ENCODE measurements at places on chromosomes 4 and X.

DNA sequence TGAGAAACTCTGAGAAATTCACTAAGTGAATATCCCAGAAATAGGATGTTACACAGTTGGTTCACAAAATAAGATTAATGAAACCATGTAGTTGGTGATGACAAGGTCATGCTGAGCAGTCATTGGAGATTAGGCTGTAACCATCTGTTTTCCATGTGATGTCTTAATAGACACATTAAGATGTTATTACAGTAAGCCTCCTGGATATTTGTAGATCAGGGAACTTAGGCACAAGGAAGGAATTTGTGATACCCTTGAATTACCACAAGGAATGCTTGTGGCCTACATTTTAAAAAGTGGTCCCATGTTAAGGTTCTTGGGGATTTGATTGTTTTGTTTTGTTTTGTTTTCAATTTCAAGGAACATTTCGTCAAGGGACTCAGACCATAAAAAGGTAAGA is 185.6 kb upstream of the BANK1 start:
- no peak for DNase-seq

DNA sequence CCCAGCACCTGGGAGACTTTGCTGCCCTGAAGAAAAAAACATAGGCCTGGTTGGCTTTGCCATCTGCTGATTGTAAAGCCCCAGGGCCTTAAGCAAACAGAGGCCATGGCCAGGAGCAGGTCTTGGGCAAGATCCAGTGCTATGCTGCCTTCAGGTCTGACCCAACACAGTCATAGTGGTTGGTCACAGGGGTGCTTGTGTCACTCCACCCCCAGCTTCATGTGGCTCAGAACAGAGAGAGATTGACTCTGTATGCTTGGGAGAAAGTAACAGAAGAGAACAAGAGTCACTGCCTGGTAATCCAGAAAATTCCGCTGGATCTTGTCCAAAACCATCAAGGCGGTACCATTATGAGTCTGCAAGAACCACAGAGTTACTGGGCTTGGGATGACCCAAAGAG is 24.4 kb upstream of the SMARCA5 start:
- DNase-seq: no peak

DNA sequence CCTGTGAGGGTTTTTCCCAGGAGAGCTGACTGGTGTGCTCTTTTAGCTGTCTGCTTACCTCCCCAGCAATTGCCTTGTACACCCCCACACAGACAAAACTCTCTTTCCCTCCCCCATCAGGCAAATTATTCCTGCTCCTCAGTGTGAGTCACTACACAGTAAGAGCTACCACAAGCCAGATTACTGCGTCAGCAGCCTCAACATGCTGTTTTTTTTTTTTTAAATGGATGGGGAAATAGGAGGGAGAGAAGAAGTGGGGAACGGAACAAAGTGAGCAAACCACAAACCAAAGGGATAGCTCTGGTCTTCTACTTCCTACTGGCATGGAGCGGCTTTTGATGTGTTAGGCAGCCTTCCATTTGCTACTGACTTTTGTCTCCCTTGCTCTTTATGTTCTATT is 107.5 kb upstream of the ACSL4 start:
- DNase-seq: no peak

- no peak for DNase-seq
Observed at GRCh38 chr4:110108422-110108821, 90.0 kb downstream of the ELOVL6 start.

- DNase-seq: no peak
Observed at GRCh38 chrX:68697465-68698125, 50.1 kb downstream of the STARD8 start.

DNA sequence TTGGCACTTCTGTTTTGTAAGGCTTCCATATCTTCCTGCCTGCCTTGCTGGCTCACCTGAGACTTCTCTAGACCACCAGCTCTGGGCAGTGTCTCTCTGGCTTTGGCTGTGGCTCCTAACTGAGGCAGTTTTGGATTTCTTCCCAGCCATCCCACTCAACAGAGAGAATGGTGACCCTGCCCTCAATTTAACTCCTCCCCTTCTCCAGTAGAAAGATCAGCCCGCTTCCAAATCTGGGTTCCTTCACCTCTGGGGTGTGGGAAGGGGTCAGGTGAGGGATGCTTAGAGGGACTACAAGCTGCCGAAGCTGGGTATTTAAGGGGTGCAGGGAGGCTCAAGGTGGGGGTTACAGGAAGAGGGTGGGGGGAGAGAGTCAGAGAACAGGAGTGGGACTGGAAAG is 23.7 kb downstream of the NAP1L5 start:
- no peak for DNase-seq

DNA sequence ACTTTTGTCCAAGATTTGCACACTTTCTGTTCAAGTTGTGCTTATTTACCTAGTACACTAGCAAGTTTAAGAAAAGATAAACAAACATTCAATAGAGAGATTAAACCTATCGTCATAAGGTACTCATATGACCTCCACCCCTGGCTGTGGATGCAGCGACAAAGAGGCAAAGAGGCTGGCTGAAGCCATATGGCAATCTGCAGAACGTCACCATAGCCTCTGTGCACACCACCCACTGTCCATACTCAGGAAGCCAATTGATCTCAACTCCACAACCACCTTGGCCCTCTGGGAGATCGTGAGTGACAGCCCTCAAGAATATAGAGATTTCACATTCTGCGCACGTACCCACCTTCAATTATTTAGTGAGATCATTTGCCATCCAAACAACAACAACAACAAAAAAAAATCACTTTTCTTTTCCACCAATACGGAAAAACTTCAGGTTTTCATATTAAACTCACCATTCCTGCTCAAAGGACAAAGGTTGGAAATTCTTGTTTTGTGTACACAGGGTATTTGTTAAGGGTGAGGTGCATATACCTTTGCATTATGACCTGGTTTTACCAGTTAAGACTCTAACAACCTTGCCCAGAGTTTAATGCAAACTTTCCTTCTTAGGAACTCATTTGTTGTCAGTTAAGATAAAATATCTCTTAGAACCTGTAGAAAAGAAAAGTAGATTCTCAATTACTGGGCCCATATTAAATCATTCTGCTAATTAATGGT is 243.0 kb upstream of the FSTL5 start:
- no peak for DNase-seq

DNA sequence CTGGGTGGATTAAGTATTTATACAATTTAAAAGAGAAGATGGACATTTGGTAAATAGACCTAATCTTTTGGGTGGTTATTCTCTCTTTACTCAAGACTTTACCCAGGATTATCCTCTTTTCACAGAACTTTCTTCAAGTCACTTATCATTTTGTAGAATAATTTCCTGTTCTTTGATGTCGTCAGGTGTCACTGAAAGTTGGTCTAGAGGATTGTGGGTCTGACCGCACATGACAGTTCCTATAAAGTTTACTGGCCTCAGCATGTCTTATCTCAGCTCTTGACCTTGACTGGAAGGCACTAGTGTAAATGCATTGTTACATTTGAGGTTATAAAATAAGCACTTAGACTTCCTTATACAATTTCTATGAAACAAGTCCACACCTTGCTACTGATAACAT is 139.9 kb upstream of the SLC4A4 start:
- no peak for DNase-seq

GRCh38 chr4:19025031-19025430 is 1003.5 kb upstream of the LCORL start:
- no peak for DNase-seq

DNA sequence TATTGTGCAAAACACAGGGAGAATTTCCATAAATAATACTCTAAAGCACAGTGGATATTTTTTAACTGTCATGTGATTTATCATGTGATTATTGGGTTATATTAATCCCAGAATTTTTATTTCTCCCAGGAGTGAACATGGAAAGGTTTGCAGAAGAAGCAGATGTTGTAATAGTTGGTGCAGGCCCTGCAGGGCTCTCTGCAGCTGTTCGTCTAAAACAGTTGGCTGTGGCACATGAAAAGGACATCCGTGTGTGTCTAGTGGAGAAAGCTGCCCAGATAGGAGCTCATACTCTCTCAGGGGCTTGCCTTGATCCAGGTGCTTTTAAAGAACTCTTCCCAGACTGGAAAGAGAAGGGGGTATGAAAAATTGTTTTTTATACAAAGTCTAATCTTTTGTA is 10.0 kb downstream of the ETFDH start:
- DNase-seq: no peak

- no peak for DNase-seq
Observed at GRCh38 chr4:168885400-168885799, 124.7 kb downstream of the CBR4 start.

DNA sequence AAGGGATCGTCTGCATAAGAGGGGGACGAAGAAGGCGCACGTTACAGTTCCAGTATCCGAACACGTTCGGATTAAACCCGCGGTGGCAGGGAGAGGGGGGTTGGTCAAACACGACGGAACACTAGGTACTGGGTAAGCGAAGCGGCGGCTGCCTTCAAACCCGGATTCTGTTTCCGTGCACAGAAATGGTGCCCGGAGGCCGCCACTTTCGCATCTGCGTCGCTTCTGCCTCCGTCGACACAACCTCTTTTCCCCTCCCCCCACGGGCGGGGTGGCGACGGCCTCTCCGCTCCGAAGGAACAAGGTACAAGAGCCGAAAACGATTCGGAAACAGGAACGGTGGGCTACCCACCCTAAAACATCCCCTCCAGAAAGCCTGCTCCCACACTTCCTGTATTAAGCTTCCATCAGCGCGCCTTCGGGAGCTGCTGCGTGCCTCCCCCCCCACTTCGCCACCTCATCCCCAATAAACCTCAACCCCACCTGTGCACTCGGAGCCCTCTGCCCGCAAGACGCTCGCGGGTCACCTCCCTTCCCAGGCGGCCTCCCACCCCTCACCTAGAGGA is 667 bp downstream of the G3BP2 start:
- no peak for DNase-seq

DNA sequence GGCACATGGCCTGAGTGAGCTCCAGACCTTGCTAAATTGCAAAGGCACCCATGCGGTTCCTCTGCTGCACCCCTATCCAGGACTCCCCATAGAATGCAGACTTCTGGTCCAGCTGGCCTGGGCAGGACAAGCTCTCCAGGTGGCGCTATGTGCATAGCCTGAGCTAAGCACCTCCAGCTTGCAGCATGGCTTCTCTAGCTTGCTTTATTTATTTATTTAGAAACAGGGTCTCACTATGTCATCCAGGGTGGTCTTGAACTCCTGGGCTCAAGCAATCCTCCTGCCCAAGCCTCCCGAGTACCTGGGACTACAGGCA is 5.5 kb upstream of the WFS1 start:
- DNase-seq: no peak

GRCh38 chr4:40264497-40264896 is 67.7 kb downstream of the RHOH start:
- DNase-seq: no peak

DNA sequence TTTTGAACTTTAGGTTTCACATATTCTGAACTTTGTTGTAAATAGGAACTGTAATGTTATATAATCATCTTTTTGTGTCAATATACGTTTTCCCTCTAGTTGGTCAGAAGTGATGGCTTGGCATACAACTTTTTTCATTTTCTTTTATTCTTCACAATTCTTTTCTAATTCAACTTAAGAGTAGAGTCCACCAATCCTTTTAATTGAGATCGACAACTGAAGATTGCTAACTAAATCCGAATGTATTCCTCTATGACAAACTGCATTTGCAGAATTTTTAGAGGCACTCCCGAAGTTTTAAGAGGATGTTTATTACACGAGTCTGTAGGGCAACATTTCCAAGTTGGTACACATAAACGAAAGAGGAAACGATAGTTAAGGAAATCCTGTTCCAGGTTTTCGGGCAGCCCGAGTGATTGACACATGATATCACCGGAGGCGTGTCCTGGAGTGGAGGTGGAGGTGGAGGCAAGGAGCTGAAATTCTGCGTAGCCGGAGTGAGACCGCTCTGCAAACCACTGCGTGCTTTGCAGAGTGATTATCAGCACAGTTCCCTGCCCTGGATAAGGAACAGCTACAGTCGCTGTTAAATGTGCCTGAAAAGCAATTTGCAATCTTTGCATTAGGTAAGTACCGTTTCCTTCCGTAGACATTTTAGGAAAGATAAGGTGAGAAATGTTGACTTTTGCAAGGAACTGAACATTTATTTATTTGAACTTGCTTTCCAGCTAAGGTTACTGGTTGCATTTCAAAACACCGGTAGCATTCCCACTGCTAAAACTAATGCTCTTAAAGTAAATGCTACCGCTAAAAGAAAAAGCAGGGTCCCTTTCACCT is at the start of gene SPRY1:
Gene SPRY1 (plus strand): TSS at position 489 of the 837 bp plus-strand sequence. CDS start 4,797 bp downstream, outside the sequence.
- DNase-seq: peak; percentile 96

- no peak for DNase-seq
Observed at GRCh38 chrX:9301836-9302235, 163.0 kb upstream of the TBL1X start.

DNA sequence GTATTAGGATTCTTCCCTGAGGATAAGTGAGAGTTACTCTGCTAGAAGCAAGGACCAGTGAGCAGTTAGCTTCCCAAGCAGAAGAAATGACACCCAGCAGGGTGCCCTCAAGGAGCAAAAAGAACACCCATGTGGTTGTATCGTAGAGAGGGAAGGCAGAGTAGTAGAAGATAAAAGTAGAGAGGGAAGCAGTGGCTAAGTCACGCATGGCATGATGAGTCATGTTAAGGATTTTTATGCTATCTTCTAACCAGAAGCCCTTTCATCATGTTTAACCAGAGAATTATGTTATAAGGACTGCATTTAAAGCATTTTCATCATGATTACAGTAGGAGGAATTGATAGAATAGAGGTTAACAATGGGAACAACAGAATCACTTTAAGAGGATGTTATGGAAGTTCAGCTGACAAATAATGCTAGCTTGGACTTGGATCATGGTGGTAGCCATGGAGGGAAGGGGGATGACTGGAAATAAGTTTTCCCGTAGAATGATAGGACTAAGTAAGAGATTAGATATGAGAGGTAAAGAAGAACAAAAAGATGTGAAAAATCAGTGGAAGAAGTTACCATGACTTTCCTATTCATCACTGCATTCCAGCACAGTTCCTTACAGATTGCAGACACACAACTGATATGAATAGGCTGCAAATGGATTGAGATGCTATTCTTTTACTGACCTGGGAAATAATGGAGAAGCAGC is 383.5 kb upstream of the INTU start:
- DNase-seq: no peak

GRCh38 chr4:69858690-69859089 is 1.3 kb downstream of the SULT1E1 start:
- no peak for DNase-seq

- no peak for DNase-seq
Observed at GRCh38 chrX:131746491-131746968, 202.7 kb downstream of the OR13H1 start.

DNA sequence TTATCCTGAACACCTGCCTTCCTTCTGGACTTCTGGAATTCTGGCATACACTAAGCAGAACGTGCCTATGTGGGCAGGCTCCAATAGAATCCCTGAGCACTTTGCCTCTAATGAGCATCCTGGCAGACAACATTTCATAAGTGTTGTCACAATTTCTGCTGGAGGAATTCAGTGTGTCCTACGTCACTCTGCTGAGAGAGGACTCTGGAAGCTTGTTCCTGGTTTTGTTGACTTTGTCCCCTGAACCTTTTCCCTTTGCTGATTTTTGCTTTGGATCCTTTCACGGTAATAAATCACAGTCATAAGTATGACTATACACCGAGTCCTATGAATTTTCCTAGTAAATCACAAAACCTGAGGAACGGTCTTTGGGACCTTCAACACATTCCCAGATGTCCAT is 43.2 kb downstream of the MTMR8 start:
- DNase-seq: no peak

GRCh38 chr4:98624642-98625041 is 33.8 kb downstream of the TSPAN5 start:
- DNase-seq: no peak

GRCh38 chr4:149708513-149709130 is 107.0 kb downstream of the IQCM start:
- DNase-seq: no peak

Measured in vagina (tissue), 2 donors.